LNCaP clone FGC (cell line): ENCODE measurements at places on chromosomes 3 and 15.

GRCh38 chr15:72368899-72369298 lies 6.9 kb downstream of the HEXA start:
- DNase-seq = no peak

DNA sequence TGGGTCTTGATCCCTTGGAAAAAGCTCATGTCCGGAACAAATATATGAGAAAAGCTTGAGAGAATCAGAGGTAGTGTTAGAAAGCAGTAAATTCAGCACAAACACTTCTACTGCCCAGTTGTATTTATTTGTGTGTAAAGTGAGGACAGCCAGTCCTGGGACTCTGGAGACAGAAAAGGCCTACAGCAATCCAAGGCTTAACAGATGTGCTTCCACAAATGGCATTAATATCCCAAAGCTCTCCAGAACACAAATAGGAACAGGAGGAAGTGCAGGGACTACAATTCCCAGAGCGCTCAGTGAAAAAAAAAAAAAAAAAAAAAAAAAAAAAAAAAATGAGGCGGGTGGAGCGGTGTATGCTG lies 390 bp upstream of the AP2M1 start:
- DNase-seq = no peak

- no peak for DNase-seq
Measured at GRCh38 chr3:158127250-158128219, 17.6 kb downstream of the RSRC1 start.

- no peak for DNase-seq
Measured at GRCh38 chr3:79306934-79307570, 460.7 kb downstream of the ROBO1 start.

- no peak for DNase-seq
Measured at GRCh38 chr15:32923176-32923575, 205.4 kb downstream of the GREM1 start.

- DNase-seq = no peak
Measured at GRCh38 chr3:27423463-27423862, 54.3 kb upstream of the NEK10 start.

DNA sequence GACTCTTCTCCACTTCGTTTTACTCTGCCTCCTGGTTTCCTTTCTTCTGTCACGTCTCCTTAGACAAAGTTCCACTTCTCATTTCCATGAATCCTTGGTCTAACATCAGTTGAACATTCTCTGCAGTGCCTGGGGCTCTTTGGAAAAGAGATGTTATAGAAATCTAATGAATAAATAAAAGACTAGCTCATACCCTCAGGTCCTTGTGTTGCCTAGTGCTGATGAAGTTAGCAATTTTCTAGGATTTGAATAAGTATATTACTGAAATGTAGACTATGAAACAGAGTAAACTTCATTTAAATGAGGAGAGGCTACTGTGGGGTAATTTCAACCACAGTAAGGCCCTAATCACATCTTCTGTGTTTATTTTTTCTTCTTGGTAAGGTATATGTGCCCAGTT lies 146.9 kb upstream of the CADPS start:
- DNase-seq = no peak

GRCh38 chr3:13541691-13542090 lies 7.2 kb upstream of the FBLN2 start:
- no peak for DNase-seq

GRCh38 chr3:64546856-64547255 lies 140.9 kb downstream of the ADAMTS9 start:
- DNase-seq = no peak

GRCh38 chr3:39050029-39050428 lies 1.7 kb downstream of the SCN11A start:
- DNase-seq = no peak

GRCh38 chr3:125394406-125394805 lies 19.3 kb upstream of the ZNF148 start:
- no peak for DNase-seq

GRCh38 chr15:31327669-31328427 lies 1.2 kb downstream of the KLF13 start:
- DNase-seq = no peak
